Natural killer cell treated with Interleukin-12 subunit alpha and Interleukin-12 subunit beta and Interleukin-15 and Interleukin-18, amount 100 ng/mL, for 72 hours (primary cell): ENCODE measurements at places on chromosomes 5 and 9. TPM values are rescaled to one million over a fixed set of nuclear protein-coding genes. Genes with fewer than 3 reads are reported as not detected.

GRCh38 chr9:106800701-106801270, 62.2 kb upstream of the ZNF462 start:
- no peak overlapping the region for H3K4me3 ChIP-seq
- no peak overlapping the region for H3K27ac ChIP-seq
- H3K27me3 ChIP-seq, result no peaks in the 10 kb centered on the region
- DNase-seq, result no peak

- peak overlapping the region; percentile 93 for H3K4me3 ChIP-seq
- H3K4me1 ChIP-seq, result peaks cover 59% of the 10 kb centered on the region
- peaks cover 47% of the 10 kb centered on the region for H3K36me3 ChIP-seq
Observed at GRCh38 chr5:115541611-115542010, 3.0 kb downstream of the FEM1C start.

DNA sequence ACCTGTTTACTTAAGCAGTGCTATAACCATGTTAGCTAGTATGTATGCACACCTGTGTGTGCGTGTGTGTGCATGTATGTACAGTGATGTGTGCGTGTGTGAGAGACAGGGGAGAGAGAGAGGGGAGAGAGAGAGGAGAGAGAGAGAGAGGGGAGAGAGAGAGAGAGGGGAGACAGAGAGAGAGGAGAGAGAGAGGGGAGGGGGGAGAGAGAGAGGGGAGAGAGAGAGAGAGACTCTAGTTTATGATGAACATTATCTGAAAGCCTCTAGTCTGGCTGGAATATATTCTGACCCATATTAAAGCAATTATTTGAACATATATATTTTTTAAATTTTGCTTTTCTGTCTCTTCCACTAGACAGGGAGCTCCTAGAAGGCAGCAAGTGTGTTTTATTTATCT, 117.5 kb upstream of the CPEB4 start:
- DNase-seq, result no peak
- H3K4me1 ChIP-seq, result no peaks in the 10 kb centered on the region
- H3K27me3 ChIP-seq, result peaks cover 6% of the 10 kb centered on the region
- no peaks in the 10 kb centered on the region for H3K36me3 ChIP-seq
- no peak overlapping the region for H3K4me3 ChIP-seq

Gene KCNT1
- not detected for total RNA-seq

Gene LCN10
- total RNA-seq, result 0.45 TPM

Gene OR13C3
- total RNA-seq, result not detected
